ENCODE measurements at places on chromosomes 5 and 9. TPM values are rescaled to one million over a fixed set of nuclear protein-coding genes. Genes with fewer than 3 reads are reported as not detected.

- DNase-seq, result no peak
- H3K27me3 ChIP-seq, result no peaks in the 10 kb centered on the region
- H3K36me3 ChIP-seq, result no peaks in the 10 kb centered on the region
- no peak overlapping the region for H3K4me3 ChIP-seq
These were observed 70.2 kb upstream of the CDH6 start for GRCh38 chr5:31122998-31123951.

DNA sequence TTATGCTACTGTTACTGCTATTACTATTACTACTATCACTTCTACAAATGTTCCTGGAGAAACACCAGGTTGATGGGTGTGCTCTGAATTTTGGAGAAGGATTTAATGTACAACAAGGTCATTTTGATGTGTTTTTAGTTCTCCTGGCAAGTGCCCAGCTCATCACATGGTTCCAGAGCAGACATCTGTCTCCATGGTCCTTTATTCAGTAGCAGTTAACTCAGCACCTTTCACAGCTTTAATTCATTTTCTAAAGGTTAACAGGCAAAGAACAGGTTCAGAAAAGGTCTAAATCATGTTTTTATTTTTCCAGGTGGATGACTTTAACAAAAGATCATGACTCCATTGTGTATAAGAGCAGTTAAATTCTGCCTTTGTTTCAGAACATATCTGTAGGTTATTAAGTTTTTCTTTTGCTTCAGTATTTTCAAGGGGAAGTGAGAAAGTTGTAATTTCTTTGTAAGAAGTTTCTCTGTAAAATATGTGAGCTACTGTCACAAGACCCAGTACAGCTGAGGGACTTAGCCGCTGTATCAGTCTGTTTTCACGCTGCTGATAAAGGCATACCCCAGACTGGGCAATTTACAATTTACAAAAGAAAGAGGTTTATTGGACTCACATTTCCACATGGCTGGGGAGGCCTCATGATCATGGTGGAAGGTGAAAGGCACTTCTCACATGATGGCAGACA lies 41.9 kb downstream of the MTRR start:
- no peaks in the 10 kb centered on the region for H3K4me1 ChIP-seq
- no peaks in the 10 kb centered on the region for H3K36me3 ChIP-seq

DNA sequence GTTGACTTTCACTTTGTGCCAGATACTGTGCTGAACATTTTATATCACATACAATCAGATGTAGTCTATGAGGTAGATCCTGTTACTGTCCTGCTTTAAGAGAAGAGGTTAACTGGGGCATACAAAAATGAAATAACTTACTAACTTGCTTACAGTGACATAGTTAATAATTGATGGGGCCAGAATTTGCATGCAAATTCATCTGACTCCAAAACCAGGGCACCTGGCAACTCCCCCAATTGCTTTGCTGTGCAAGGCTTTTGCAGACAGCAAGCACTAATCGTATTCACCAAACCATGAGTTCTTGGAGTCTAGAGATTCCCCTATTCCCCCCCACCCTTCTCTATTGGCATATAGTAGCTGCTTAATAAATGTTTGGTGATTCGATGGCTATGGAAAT lies 155.9 kb downstream of the TTLL11 start:
- H3K27ac ChIP-seq, result no peak overlapping the region
- H3K27me3 ChIP-seq, result no peaks in the 10 kb centered on the region
- no peaks in the 10 kb centered on the region for H3K36me3 ChIP-seq
- no peak for DNase-seq

Gene SOWAHA
- 72.0 TPM for polyA plus RNA-seq

- H3K27ac ChIP-seq, result no peak overlapping the region
- H3K36me3 ChIP-seq, result no peaks in the 10 kb centered on the region
- no peaks in the 10 kb centered on the region for H3K4me1 ChIP-seq
- H3K4me3 ChIP-seq, result no peak overlapping the region
- no peak for DNase-seq
These were observed 337.7 kb upstream of the PANK3 start for GRCh38 chr5:168916852-168917251.

GRCh38 chr9:4614627-4615026 lies 47.5 kb upstream of the PLPP6 start:
- peaks cover 20% of the 10 kb centered on the region for H3K36me3 ChIP-seq
- DNase-seq, result no peak
- no peak overlapping the region for H3K27ac ChIP-seq

Gene C8G
- 13.6 TPM for polyA plus RNA-seq

- peaks cover 19% of the 10 kb centered on the region for H3K36me3 ChIP-seq
- no peak overlapping the region for H3K4me3 ChIP-seq
- peak; percentile 86 for DNase-seq
- H3K27ac ChIP-seq, result no peak overlapping the region
These were observed 13.0 kb downstream of the TTC1 start for GRCh38 chr5:160021831-160022446.

DNA sequence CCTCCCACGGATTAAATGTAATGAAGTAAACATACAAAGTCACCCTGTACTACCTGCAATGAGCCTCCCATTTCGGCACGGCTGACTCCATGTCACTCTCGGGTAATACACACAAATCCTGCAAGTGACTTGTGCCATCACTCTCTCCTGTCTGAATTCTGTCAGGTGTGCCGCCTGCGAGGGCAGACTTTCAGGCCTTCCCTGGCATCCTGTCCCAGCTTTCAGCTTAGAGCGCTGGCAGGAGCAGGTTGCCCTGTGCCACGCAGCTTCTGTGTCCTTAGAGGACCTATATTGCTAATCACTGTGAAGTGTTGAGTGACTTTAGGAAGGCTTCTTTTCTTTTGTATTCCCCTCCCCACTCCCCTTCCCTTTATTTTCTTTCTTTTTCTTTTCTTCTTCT lies 25.8 kb upstream of the S1PR3 start:
- H3K27ac ChIP-seq, result no peak overlapping the region
- H3K4me1 ChIP-seq, result no peaks in the 10 kb centered on the region
- H3K4me3 ChIP-seq, result no peak overlapping the region
- H3K36me3 ChIP-seq, result no peaks in the 10 kb centered on the region
- no peak for DNase-seq
- no peaks in the 10 kb centered on the region for H3K27me3 ChIP-seq

Gene LCN10
- polyA plus RNA-seq, result 1.1 TPM

DNA sequence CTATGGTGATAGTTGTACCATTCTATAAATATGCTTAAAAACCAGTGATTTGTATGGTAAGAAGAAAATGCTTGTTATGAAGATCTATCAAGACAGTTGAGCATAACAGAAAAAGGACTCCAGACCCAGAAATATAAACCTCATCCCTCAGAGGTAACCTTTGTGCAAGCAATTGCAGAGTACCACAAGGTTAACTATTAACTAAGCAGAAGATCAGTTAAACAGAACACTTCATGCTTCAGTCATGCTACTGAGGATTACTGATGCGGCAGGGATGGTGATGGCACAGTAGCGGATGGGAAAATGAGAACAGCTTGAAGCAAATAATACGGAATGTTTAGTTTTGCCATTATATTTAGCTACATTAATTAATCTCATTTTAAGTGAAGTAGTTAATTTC lies 45.5 kb downstream of the IARS1 start:
- no peaks in the 10 kb centered on the region for H3K27me3 ChIP-seq
- no peak overlapping the region for H3K4me3 ChIP-seq
- no peaks in the 10 kb centered on the region for H3K4me1 ChIP-seq
- no peak overlapping the region for H3K27ac ChIP-seq
- peak; percentile 41 for DNase-seq

DNA sequence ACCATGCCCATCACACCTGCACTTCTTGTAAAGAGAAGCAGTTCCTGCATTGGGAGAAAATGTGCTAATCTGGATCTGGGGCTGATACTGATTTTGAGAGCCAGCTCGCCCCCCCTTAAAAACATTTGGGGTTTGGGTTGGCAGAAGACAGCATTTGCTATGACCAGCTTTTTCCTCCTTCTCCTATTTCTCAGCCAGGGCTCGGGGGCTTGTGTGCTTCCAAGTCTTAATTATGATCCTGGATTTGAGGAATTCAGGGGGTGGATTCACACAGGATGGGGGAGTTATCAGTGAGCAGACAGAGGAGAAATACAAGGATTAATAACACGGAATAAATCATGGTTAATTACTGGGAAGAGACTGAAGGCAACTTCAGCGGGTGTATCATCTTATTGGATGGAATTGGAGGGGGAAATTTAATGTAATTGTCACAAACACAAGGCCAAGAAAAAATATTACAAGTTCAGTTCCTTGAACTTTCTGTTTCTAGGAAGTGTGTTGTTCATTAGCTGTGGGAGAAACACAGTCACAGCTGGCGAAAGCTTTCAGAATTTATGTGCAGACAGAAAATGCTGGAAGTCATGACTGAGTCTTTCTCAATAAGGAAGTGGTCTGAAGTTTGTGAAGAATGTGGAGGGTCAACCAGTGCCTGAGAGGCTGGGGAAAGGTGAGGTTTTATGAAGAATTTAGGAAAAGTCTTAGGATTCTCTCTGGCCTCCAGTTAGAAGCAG lies 15.3 kb downstream of the C9orf152 start:
- no peak for DNase-seq
- no peak overlapping the region for H3K4me3 ChIP-seq
- H3K27me3 ChIP-seq, result no peaks in the 10 kb centered on the region

DNA sequence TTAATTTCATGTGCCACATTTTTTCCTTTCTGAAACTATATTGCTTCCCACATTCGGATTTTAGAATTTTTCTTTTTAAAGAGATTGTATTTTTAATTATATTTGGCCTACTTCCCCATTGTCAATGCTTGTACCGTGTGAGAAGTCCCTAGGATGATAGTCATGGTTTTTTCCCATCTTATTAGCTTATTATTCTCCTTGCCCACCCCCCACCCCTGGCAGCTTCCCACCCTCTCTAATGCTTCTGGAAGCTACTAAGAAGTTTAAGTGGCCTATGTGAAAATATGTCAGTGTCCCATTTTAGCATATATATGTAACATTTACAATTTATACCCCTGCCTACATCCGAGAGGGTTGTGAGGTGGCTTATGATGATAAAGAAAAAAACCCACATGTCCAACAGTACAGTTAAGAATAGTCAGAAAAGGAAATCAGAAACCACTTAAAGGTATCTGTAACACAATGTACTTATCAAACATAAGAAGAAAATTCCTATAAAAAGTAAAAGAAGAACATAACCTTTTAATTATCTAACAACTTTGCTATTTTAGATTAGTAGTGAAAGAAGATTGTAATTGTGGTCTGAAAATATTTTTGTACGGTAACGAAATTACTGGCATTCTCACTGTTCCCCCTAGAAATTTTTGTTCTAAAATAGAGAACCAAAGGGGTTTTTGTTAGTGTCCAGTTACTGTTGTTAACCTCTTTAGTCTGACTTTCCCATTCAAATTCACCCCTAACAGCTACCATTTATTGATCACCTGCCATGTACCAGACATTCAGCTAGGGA lies 62.1 kb downstream of the SLC44A1 start:
- no peak for DNase-seq
- no peak overlapping the region for H3K4me3 ChIP-seq
- no peaks in the 10 kb centered on the region for H3K27me3 ChIP-seq
- H3K27ac ChIP-seq, result no peak overlapping the region
- H3K36me3 ChIP-seq, result peaks cover 9% of the 10 kb centered on the region
- H3K4me1 ChIP-seq, result peaks cover 5% of the 10 kb centered on the region

GRCh38 chr9:82883436-82883835 lies 179.5 kb downstream of the RASEF start:
- H3K36me3 ChIP-seq, result no peaks in the 10 kb centered on the region
- H3K4me3 ChIP-seq, result no peak overlapping the region
- H3K4me1 ChIP-seq, result no peaks in the 10 kb centered on the region
- no peak for DNase-seq
- no peak overlapping the region for H3K27ac ChIP-seq
- H3K27me3 ChIP-seq, result no peaks in the 10 kb centered on the region

Gene FCN2
- polyA plus RNA-seq, result not detected

- H3K4me3 ChIP-seq, result no peak overlapping the region
- no peaks in the 10 kb centered on the region for H3K27me3 ChIP-seq
- no peak for DNase-seq
- H3K27ac ChIP-seq, result no peak overlapping the region
- H3K36me3 ChIP-seq, result no peaks in the 10 kb centered on the region
- H3K4me1 ChIP-seq, result no peaks in the 10 kb centered on the region
These were observed 5.9 kb downstream of the EMB start for GRCh38 chr5:50435168-50435567.

DNA sequence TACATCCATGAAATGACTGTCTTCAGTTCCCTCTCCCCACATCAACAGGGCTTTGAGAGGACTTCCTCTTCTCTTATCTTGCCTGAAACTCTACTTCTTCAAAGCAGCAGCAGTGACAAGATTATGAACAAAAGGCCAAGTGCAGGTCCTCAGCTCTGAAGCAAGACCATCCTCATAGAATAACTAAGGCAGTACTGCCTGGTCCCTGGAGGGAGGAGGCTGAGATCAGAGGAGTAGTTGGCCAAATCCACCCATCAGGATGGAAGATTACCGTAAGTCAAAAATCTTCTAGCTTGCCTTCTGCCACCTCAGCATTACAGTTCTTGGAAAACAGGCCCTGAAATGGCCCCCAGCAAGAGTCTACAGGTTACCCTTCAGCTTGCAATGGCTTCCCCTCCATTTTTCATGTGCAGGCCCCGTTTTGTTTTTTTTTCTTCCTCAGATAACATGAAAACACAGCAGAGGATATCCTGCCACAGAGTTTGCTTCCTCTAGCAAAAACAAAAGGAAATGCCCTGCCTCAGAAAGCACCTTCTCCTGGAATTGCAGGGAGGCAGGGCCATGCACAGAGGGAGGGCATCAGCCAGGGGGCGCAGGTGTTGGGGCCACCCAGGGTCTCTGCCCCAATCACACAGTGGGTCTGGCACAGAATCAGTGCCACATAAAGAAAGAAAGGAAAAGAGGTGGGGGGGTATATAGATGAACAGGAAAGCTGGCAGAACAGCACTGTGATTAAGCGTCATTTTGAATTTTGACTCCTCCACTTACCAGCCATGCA lies 40.0 kb downstream of the KLHL3 start:
- peaks cover 3% of the 10 kb centered on the region for H3K4me1 ChIP-seq
- no peak for DNase-seq
- H3K27ac ChIP-seq, result no peak overlapping the region
- no peaks in the 10 kb centered on the region for H3K27me3 ChIP-seq
- no peak overlapping the region for H3K4me3 ChIP-seq
- H3K36me3 ChIP-seq, result peaks cover 10% of the 10 kb centered on the region

- H3K4me3 ChIP-seq, result no peak overlapping the region
- DNase-seq, result no peak
- no peaks in the 10 kb centered on the region for H3K27me3 ChIP-seq
- H3K27ac ChIP-seq, result no peak overlapping the region
- H3K4me1 ChIP-seq, result no peaks in the 10 kb centered on the region
- H3K36me3 ChIP-seq, result no peaks in the 10 kb centered on the region
These were observed 51.6 kb downstream of the DAP start for GRCh38 chr5:10709409-10709808.

Gene TEX48
- polyA plus RNA-seq, result not detected

Gene FRRS1L
- polyA plus RNA-seq, result under 0.01 TPM
